ENCODE measurements at places on chromosomes 13 and 19.

GRCh38 chr19:16470911-16471811 lies 609 bp downstream of the EPS15L1 start:
- DNase-seq, result no peak

- no peak for DNase-seq
Observed at GRCh38 chr19:8577247-8577646, at the start of gene MYO1F. TSS of gene MYO1F (minus strand) at chr19:8577442. CDS start at chr19:8577309, 133 bp downstream.

DNA sequence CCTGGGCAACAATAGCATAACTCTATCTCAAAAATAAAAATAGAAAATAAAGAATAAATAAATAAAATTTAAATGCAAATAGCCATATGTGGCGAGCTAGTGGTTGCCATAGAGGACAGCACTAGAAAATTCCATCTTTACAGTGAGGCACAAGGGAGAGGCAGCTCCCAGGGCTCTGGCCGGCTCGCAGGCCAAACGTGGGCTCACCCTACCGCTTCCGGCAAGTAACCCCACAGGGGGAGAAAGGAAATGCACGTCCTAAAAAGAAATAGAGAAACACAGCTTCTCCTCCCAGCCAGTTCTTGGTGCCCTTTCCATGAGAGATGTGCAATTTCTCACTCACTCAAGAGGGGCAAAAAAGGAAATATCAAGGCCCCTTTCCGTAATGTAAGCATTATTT lies 12.4 kb upstream of the GRWD1 start:
- no peak for DNase-seq

DNA sequence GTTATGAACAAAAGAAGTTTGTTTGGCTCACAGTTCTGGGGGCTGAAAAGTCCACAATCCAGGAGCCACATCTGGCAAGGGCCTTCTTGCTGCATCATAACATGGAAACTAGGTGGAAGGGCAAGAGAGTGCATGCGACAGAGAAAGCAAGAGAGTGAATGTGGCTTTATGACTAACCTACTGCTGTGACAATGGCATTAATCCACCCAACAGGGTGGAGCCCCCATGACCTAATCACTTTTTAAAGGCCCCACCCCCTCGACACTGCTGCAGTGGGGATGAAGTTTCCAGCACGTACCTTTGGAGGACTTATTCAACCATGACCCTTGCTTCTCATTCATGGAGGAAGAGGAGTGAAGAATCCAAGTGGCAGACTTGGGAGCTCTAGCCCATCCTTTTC lies 30.0 kb upstream of the RFXAP start:
- no peak for DNase-seq

GRCh38 chr19:10915130-10916091 lies 13.0 kb downstream of the YIPF2 start:
- DNase-seq, result no peak

DNA sequence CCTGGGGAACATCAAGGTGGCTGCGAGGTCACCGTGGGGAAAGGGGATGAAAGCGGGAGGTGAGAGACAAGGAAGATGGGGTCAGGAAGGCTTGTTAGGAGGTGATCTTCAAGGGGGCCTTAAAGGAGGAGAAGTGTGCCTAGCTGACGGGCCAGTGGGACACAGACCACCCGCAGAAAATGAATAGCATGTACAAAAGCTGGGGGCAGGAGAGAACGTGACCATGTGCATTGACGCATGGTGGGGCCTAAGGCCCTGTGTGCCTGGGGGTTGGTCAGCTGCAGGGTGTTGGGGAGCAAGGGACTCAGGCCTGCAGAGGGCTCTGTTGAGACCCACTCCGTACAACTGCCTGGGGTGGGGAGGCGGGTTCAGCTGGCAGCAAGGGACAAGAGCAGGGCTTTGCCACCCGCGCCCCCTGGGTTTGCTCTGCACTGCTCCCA lies 5.9 kb downstream of the RAB8A start:
- no peak for DNase-seq

DNA sequence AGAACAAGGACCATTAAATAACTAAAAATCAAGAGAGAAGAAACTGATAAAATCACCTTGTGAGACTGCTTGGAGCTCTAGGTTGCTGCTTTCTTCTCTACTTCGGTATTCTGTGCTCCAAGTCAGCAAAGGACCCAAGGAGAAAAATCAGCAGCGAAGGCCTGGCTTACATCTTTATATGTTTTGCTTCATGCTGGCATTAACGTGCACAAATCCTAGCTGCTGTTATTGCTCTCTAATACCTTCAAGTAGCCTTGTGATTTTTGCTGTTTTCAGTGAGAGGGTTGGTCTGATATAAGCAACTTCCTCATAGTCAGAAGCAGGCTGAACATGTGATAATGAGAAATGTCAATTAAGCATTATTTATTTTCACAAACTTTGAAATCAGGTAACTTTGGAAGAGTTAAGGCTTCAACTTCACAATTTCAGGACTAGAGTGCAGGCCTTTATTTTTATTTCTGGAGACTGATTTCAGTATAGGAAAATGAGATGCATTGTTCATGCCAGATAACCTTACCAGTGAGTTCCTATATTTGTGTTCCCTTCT lies 365.1 kb downstream of the SLC7A1 start:
- DNase-seq, result no peak

DNA sequence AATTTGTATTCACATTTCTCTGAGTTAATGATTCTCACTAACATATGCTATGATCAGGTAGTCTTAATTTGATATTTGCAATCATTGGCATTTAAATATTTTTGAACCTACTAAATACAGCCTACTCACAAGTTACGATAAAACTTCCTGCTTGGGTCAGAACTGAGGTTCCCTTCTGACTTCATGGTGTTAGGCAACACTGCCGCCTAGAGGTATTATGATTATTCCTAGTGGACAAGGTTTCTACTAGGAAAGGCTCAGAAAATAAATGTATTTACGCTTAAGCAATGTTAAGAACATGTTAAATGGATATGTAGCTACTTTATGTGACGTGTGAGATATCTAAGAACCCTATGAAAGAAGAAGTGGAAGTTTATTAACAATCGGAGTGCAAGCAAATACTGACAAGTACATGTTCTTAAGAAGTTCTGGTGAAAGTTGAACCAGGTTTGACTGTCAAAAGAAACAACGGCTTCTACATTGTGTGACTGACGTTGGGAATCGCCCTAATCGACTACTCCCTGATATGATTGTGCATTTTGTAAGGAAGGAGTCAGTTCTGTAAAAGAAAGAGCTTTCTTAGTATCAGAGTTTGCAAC lies 1395.8 kb downstream of the SLITRK5 start:
- DNase-seq, result no peak

- DNase-seq, result no peak
Observed at GRCh38 chr19:42961119-42961518, 24.1 kb upstream of the PSG7 start.

DNA sequence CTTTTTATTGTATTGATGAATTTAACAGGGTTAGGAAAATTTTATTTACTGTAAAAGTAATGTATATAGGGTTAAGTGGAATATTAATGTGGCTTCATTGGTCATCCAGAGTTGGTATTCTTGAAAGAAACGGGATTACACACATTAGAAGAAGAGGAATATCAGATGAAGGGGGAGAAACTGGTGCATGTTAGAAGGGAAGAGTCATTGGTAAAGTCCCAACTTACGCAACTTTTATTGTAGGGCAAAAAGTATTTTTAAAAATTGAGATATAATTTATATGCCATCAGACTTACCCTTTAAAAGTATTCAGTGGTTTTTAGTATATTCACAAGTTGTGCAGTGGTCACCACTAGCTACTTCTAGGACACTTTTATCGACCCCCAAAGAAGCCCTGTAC lies 47.3 kb downstream of the DNAJC3 start:
- no peak for DNase-seq

GRCh38 chr19:31290931-31291590 lies 58.2 kb downstream of the TSHZ3 start:
- no peak for DNase-seq

DNA sequence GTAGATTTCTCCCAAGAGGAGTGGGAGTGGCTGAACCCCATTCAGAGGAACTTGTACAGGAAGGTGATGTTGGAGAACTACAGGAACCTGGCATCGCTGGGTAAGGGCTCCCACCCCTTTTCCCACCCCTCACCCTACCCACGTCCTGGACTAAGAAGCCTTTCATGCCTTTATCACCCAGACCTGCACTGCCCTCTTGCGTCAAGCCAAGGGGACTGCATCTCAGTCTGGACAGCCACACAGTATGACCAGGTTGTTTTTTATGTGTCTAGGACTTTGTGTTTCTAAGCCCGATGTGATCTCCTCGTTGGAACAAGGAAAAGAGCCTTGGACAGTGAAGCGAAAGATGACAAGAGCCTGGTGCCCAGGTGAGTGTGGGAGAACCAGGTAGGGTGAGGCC lies 8.8 kb downstream of the ZFP28 start:
- no peak for DNase-seq

- no peak for DNase-seq
Observed at GRCh38 chr13:101552786-101553185, 100.3 kb downstream of the ITGBL1 start.

GRCh38 chr13:79547211-79548195 lies 66.5 kb downstream of the NDFIP2 start:
- no peak for DNase-seq

DNA sequence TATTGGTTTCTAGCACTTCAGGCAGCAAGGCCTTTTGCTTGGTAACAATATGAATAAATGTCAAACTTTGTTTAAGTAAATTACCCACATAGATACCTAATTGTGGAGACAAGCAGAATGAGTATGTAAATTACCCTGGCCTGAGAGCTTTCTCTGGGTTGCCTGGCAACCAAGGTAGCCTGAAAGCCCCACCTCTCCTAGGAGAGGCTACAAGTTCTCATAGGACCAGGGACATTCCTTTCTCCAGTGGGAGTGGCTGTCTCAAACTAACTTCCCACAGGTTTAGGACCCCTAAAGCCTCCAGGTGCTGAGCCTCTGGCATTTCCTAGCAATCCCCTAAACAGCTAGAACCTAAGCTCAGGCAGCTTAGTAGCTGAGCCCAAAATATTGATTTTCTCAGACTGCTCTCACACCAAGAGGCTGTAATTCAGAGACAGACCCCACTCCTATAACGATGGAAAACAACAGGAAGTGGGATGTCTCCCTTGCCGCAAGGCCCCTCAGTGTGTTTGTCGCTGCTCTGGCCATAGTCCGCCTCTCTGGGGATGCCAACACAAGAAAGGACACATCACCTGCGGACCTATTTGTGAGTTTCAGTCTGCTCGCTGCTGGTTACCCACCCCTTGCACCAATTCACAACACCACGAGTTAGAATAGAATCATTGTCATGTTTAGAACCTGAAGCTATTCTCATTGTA lies 207.3 kb downstream of the DLEU7 start:
- no peak for DNase-seq

- no peak for DNase-seq
Observed at GRCh38 chr19:15315101-15315500, 17.2 kb downstream of the BRD4 start.

- DNase-seq, result no peak
Observed at GRCh38 chr19:29483944-29484581, 41.7 kb upstream of the VSTM2B start.

DNA sequence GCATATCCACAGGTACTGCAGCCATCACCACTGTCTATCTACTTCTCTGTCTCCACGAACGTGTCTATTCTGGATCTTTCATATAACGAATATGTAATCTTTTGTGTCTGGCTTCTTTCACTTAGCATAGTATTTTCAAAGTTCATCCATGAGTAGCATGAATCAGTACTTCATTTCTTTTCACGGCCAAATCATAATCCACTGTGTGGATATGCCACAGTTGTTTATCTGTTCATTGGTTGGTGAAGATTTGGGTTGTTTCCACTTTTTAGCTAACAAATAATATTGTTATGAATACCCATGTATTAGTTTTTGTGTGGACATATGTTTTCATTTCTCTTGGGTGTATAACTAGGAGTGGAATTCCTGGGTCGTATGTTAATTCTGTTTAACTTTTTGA lies 14.4 kb downstream of the RGCC start:
- DNase-seq, result no peak

DNA sequence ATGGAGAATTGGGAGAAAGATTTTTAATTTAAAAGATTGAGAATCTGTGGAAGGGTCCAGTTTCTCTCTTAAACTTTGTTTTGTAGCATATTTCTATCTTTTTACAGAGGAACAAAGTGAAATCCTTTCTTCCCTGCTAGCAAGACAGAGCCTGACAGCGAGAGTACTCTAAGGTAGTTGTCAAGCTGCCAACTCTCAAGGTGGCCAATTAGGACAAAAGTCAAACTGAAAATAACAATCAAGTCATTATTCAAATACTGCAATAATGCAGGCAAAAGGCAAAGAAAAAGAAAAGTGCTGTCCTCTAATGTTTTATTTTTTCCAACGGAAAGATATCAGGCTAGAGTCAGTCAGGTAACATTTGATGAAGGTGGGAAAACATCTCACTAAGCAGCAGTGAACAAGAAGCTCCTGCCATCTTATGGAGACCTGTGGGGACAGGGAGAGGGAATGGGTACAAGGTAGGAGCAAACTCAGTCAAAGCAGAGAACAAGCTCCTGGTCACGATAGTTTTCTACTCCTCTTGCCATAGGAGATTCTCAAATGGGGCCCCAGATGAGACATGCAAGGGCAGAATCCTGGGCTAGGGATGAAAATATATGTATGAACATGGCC lies 801.9 kb upstream of the SLITRK1 start:
- no peak for DNase-seq

Data from glomerular endothelial cell (primary cell).